ENCODE measurements at places on chromosomes 2 and 18.

GRCh38 chr2:60533101-60534051 lies 20.1 kb downstream of the BCL11A start:
- DNase-seq, result no peak

GRCh38 chr2:1976112-1976511 lies 231.8 kb upstream of the PXDN start:
- no peak for DNase-seq

DNA sequence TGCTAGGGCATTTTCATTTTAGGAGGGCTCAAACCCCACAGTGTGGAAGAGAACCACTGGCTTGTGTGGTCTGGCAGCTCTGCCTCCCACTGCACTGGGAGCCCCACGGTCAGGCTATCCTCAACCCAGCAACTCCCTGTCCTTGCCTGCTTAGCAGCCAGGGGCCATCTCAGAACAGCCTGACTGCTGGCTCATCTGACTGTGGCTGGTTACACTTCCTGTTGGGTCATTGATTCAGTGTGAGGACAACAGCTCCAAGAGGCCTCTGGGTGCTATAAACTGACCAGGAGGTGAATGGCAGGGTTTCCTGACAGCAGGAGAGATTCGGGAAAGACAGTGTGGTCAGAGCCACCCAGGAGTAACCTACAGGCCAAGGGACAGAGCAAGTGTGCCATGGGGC lies 40.1 kb downstream of the AMER3 start:
- no peak for DNase-seq

DNA sequence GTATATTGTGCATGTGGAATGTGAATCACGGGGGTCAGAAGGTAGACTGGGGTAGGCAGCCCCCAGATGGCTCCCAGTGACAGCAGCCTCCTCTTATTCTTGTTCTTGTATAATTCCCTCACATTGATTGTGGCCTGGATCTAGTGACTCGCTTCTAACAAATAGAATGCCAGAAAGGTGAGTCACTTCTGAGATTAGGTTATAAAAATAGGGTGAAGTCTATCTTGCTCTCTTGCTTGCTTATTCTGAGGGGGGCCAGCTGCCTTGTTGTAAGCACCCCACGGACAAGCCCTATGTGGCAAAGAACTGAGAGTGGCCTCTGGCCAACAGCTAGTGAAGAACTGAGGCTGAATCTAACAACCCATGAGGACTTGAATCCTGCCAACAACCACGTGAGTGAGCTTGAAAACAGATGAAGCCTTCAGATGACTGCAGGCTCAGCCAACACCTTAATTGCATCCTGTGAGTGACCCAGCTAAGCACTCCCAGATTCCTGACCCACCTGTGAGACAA lies 15.6 kb upstream of the RMND5A start:
- no peak for DNase-seq

DNA sequence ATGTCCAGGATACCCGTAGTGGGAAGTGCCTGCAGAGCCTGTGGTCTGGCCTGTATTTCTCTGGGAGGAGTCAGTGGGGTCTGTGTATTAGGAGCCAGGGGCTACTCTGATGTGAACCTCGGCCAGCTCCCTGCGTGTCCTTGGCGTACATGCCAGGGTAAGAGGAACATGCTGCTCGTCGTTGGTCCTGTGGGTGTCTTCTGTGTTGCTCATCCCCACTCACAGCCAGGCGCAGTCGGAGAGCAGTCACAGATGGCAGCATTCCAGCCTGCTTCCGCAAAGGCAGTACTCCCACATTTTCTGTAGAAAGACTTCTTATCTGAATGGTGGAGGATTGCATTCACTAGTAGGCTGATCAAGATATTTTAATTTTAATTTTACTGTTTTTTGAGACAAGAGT lies 84.9 kb downstream of the DGKD start:
- no peak for DNase-seq

- no peak for DNase-seq
These were observed 74.4 kb upstream of the TRIB2 start for GRCh38 chr2:12642332-12642731.

DNA sequence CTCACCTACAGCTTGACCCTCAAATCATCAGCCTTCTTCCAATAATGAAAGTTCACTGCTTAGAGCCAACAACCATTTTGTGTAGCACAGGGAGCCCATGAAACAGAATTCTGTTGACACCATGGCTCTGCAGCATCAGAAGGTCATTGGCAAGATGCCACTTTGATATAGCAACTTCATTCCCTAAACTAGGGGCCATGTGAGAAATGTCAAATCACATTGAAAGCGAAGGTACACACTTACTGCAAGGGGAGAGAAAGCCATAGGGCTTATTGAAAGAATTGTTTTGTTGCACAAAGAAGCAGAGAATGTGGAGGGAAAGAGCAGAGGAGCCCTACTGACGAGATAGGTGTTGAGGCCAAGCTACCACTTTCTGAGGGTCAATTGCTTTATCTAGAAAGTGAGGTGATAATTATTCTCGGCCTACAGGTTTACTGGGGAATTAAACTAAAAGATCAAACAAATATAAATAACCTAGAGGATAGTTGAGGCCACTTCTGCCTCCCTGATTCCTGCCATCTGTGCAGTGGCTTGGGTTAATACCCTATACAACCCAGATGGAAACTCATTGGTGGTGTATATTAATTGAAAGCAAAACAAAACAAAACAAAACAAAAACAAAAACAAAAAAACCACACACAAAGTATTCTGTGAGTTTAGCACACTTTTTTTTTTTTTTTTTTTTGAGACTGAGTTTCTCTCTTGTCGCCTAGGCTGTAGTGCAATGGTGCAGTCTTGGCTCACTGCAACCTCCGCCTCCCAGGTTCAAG lies 5.9 kb upstream of the ABCA12 start:
- no peak for DNase-seq

GRCh38 chr2:25197336-25198208 lies 29.2 kb upstream of the POMC start:
- no peak for DNase-seq

DNA sequence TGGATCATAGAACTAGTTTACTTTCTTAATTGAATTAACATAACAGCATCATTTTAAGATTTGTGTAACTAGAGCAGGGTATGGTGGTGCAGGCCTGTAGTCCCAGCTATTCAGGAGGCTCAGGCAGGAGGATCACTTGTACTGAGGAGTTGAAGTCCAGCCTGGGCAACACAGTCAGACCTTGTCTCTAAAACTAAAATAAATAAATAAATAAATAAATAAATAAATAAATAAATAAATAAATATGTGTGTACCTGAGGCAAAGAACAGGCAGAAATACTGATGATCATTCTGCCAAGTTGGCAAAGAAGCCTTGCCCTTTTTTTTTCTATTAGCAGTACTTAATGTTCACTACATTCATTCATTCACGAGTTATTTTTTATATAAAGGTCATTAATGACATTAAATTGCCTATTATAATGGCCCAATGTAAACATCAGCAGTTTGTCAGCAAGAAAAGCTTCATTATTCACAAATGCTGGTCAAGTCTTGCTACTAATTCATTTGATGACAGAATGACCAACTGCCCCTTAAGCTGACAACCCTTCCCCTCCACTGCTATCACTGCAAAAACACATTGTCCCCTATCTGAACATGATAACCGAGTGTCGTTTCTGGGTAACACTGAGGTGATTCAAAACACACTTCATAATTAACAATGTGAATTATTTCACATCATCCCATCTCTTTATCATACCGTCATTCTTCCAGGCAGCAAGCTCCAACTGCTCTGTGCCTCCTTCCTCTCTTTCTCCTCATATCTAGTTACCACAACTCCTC lies 39.0 kb downstream of the ARL5A start:
- DNase-seq, result no peak

DNA sequence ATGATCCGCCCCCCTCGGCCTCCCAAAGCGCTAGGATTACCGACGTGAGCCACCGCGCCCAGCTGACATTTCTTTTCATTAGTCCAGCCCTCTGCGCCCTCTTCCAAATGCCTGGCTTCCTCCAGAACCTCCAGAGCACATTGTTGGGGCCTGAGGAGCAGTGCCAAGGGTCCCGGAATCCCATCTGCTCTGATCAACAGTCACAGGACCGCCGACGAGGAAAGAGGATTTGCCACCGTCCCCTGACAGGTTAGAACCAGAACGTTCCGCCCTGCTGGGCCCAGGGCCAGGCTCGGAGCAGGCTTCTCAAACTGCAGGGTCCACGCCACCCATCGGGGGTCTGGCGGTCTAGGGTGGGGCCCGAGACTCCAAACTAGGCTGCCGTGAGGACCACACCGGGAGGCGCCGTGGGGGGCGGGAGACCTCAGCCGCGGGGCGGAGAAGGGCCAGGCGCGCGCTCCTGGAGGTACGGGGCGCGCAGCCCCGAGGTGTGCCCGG lies 36.9 kb upstream of the ITM2C start:
- no peak for DNase-seq

DNA sequence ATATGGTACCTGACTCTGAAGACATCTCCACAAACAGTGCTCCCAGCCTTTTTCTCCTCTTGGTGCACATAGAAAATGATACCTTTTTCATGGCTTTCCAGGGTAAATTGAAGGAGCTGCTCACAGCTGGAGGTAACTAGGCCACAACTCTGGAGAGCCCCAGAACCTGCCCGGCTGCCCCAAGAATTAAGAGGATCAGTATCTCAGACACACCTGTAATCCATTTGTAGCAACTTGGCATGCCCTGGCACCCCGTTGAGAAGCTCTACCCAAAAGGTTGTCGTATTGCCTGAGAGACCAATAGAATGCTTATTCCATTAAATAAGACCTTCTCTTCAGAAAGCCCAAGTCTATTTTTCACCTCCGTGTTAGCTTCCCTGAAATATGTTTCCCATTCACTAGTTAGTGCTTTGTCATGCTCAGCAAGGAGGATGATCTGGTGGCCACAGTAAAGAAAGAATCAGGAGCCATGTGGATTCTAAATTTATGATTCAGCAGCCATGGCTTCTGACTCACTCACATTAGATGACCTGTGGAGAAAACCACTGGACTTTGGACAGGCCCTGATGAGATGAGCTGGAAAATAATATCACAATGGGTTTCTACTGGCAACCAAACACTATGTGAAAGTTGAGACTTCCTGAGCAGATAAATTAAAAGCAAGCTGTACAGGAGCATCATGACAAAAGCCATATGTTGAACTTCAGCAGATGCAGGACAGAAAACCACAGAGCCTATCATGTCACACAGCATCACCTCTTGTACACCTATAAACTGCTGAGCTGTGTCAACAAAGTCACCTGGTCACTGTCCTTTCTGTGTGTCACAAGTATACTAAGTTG lies 253.3 kb upstream of the OSR1 start:
- DNase-seq, result no peak
